ENCODE measurements at places on chromosomes 6 and 20.

DNA sequence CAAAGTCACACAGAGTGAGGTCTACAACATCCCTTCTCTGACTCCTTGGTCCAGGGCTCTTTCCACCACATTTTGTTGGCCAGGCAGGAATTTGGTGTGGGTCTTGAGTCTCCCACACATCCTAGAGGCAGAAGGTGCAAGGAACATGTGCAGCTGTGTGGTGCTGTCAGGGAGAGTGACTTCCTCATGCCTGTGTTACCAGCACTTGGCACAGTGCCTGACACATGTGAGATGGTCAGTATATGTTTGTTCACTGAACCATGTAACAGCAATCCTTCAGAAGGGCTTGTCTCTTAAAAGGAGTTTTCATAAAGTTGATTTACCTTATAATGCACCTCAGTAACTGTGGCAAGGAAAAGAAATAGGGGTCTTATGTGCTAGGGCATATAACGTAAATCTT, 168.5 kb downstream of the CDC5L start:
- no peak for DNase-seq

DNA sequence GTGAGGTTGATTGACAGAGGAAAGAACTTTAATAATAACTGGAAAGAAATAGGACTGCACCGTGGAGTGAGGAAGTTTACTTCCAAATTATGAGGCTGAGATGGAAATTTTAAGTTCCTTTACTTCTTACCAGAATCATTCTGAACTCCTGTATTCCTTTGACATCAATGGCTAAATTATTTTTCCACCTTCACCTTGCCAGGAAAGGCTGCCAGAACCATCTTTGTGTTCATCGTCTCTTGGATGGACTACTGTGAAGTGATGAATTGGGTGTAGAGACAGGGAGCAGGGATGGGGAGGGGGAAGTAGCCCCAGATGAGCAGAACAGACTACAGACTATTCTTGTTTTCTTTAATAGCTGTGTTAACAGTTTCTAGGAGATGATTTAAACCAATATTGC, 102.1 kb upstream of the CEP162 start:
- no peak for DNase-seq

GRCh38 chr6:27547157-27548075, 74.5 kb upstream of the ZNF184 start:
- peak; percentile 68 for DNase-seq

- no peak for DNase-seq
Measured at GRCh38 chr6:53822401-53823125, 27.8 kb downstream of the LRRC1 start.

All from fibroblast of skin of abdomen (primary cell).